ENCODE measurements at places on chromosomes 2 and 18.

DNA sequence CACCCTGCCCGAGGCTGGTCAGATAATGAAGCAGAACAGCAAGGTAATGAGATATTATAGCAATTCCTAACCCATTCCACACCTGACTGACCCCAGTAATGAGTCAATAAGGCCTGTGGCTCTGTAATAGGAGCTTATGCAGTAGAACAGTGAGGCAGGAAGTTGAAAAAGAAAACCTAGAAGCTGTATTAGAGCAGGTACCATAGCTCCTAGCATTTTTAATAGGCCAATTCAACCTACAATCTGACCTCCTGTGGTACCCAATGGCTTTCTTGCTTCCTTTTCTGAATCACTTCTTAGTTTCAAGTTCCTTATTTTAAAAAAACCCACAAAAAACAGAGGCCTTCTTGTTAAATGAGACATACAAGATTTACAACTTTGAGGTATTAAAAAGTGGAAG, 43.6 kb upstream of the MAP2 start:
- DNase-seq = no peak

DNA sequence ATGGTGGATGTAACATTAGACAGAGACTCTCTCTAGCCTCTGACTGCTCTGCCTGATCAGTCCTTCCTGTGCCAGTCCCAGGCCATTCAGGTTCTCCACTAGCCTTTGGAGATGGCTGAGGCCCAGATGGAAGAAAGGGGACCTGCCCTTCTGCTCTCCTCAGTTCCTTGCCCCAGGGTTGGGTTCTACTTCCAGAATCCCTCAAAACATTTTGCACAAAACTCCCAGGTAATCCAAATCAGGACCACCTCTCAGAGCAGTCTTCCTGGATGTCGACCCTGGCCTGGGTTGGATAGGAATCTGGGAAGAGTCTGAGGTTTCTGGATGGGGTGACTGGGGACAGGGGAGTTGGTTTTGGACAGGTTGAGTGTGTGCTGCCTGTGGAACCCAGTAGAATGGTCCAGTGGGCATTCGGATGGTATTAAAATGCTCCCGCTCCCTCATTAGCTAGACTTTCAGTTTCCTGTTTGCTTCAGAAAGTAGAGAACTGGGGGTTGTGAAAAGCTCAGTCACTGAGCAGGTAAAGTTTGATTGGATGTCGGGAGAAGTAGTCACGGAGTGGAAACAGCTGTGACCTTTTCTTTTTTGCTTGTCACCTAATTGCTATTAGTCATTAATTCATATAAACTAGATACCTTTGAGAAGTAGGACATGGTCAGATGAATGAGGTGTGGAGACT, 37.9 kb downstream of the DPYSL5 start:
- DNase-seq = no peak

DNA sequence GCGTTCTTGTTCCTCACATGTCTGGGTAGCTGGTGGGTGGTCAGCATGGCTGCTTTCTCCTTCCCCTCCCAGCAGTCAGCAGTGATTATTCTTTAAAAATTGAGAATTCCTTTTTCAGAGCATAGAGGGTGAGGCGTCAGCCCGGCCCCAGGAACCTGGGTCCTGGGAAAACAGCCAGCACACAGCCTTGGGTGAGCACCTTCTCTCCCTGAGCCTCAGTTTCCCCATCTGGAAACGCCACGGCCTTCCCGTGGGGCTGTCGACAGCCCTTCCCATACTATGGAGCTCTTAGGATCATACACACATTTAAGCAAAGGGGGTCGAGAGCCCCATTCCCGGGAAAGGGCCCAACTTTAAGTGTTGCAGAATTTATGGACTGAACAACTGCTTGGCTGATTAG, 73.5 kb downstream of the SH3RF3 start:
- DNase-seq = no peak

DNA sequence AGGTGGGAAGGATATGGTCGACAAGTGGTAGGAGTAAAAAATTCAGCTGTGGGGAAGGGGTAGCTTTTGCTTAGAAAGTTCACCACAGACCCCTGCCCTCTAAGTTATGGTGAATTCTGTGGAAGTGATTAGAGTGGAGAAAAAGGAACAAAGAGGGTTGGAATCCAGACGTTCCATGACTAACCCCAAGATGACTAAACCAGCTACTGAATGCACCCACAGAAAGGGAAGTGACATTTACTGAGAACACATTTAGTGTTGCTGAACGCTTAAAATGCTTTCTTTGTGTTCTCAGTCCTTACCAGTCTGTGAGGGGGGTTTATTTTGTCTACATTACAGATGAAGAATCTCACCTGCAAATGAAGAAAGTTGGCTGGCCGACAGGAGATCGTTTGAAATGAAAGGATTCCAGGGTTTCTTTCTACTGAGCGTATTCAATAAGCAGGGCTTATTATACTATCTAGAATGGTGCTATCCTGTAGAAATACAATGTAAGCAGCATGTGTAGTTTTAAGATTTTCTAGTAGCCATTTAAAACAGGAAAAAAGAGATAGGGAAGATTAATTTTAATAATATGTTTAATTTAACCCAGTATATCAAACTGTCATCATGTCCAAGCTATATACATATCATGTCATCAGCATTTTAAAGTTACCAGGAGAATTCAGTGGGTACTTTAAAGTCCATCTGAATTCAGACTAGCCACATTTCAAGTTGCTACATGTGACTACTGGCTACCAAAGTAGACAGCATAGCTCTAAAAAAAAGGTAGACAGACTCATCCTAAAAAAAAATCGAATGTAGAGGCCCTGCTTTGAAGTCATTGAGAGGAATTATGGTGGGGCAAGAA, 60.1 kb downstream of the LIMS1 start:
- DNase-seq = no peak

- DNase-seq = no peak
These were observed 927 bp upstream of the CRYGD start for GRCh38 chr2:208125251-208125650.

DNA sequence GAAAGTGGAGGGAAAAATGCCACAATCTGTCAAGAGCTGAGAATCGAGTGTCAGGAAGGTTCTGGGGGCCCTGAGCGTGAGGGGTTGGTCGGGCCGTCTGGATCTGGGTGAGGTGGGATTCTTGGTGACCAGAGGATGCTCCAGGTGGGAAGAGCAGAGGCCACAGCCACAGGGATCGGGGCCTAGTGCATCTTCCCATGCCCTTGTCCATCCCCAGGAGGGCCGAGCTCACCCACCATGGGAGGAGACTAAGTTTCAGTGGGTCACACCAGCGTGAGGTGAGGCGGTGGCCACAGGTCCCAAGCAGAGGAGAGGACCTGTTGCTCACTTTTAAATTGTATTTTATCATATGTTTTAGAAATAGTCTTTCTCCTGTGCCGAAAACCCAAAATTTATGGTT, 70.0 kb downstream of the TMEM18 start:
- DNase-seq = no peak

DNA sequence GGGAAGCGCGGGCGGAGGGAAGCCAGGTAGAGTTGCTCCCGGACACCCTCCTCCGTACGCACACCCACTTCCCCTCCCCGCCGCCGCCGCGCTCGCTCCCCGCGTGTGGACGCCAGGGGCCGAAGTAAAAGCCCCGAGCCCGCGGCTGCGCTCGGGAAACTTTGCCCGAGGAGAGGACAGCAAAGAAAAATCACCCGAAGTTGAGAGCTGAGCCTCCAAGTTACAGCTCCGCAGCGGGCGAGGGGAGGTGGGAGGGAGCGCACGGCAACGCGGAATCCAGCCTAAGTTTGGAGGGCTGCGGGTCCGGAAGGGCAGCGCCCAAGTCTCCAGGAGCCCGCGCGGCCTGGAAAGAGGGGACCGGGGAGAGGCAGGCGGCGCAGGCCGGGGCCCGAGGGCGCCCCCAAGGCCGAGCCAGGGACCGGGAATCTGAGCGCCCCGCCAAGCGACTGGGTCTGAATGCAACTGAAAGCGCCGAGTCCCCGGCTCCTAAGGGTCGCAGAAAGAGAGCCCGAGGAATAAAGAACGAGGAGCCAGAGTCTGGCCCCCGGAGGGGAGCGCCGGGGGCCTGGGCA, 706 bp upstream of the BCL11A start:
- DNase-seq = no peak

DNA sequence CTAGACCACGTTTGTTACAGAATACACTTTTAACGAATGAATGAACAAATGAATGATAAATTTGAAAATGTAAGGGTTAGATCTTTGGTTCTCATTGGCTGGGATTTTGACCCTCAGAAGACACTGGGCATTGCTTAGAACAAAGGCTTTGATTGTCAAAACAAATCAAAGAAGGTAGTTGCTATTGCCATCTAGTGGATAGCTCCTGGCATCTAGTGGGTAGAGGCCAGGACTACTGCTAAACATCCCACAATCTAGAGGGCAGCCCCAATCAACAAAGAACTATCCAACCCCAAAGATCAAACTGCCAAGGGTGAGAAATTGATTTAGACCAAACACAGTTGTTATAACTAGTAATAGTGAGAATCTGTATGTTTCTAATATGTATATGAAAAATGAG, 552.3 kb downstream of the KCNJ3 start:
- no peak for DNase-seq

All from DMS79 (cell line).